ENCODE measurements at places on chromosomes 3 and 15.

GRCh38 chr3:129344540-129345220, 66.0 kb downstream of the HMCES start:
- DNase-seq: no peak

GRCh38 chr3:104612218-104612617, 754.5 kb upstream of the ALCAM start:
- DNase-seq: no peak

DNA sequence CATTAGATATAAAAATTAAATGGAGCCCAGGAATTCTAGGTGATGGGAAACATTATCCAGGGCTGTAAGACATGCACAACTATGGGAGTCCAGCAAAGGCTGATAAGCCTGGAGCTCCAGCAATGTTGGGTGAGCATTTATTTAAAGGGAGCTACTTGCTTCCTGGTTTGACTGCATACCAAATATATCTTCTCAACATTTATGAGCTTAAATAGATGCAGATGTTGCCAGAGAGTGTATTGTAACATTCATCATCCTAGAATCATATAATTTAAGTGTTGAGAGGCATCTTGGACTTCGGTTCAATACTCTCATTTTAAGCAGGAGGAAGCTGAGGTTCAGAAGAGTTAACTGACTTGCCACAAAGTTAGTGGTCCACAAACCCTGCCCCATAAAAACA, 12.2 kb upstream of the POLR2M start:
- DNase-seq: no peak

- DNase-seq: no peak
These were observed 224.5 kb downstream of the CGGBP1 start for GRCh38 chr3:87834327-87834726.

DNA sequence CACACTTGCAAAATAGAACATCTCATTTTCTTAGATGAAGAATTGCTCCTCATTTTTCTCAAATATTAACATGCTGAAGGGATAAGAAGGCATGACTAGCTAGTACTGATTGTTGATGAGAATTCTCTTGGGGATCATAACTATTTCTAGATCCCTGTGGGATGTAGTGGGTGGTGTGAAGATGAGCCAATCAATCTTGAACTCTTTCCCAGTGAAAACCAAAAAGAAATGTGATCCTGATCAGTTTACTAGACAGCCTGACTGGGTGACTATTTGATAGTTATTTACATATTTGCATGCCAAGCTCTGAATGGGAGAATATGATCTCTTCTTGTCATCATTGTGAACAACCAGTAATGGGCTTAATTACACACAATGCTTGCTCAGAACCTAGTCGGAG, 63.7 kb downstream of the ZIC1 start:
- DNase-seq: no peak

DNA sequence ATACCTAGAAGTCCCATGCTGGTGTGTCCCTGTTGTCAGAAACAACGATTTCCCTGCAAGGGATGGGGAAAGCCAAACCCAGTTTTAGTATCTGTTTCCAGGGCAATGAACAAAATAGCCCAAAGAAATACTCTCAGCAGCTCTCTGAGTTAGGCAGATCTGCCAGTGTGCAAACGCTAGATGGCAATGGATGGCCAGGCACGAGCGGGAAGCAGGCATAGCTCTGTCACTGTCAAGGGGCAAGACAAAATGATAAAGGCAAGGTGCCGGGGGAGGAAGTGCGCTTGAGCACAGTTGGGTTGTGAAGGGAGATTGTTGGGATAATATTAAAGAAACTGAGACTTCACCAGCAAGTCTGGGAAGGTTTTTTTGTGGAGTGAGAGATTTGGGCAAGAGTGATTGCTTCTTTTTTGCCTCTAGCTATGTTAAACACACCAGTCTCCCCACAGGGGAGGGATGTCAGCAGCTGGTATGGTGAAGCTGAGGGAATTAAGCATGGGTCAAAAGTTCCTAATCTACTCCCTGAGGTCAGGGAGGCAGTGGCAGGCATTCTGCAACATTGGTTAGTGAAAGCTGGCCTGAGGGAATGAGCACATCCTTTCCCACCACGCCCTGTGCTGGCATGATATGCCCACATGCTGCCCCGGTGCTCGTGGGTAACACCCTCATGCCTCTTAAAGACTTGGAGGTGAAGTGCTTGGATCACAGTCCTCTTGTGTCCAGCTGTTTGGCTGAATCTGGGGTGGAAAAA, 117.5 kb downstream of the PDCD6IP start:
- no peak for DNase-seq

GRCh38 chr3:113747283-113748046, 630 bp downstream of the ATP6V1A start:
- DNase-seq: no peak

GRCh38 chr3:133376810-133377209, 23.0 kb upstream of the BFSP2 start:
- DNase-seq: no peak

Measured in NCI-H446 (cell line).